ENCODE measurements at places on chromosomes 5 and 9. TPM values are rescaled to one million over a fixed set of nuclear protein-coding genes. Genes with fewer than 3 reads are reported as not detected.

Gene NIPAL4
- 12.0 TPM for total RNA-seq

Gene LCNL1
- total RNA-seq, result 2.0 TPM

Gene IL33
- total RNA-seq, result 35.4 TPM

Gene PLPP7
- total RNA-seq, result 11.8 TPM

Gene SVEP1
- 84.5 TPM for total RNA-seq

Gene PCDHA9
- total RNA-seq, result 0.25 TPM
